NCI-H526 treated with DMSO at 0.1 percent for 48 hours (cell line): ENCODE measurements at places on chromosomes 3 and 15.

DNA sequence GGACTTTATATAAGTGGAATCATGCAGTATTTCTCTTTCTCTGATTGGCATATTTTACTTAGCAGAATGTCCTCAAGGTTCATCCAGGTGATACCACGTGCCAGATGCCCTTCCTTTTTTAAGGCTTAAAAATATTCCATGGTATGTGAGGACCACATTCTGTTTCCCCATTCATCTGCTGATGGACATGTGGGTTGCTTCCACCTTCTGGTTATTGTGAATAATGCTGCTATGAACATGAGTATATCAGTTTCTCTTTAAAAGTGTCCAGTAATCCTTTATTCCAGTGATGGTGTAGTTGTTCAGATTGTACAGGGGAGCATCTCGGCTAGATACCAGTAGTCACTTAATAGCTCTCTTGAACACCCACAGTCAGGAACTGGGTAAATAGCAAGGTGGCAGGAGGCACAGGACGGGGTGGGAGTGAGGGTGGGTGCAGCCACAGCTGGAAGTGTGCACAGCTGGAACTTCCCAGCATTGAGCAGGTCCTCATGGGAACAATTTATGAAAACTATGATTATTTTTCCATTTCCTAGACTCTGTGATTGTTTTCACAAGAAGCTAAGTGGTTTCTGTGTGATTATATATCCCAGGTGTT, 50.3 kb upstream of the ATG7 start:
- no peak for DNase-seq

GRCh38 chr15:65868546-65869125, 655 bp upstream of the RAB11A start:
- DNase-seq, result no peak

DNA sequence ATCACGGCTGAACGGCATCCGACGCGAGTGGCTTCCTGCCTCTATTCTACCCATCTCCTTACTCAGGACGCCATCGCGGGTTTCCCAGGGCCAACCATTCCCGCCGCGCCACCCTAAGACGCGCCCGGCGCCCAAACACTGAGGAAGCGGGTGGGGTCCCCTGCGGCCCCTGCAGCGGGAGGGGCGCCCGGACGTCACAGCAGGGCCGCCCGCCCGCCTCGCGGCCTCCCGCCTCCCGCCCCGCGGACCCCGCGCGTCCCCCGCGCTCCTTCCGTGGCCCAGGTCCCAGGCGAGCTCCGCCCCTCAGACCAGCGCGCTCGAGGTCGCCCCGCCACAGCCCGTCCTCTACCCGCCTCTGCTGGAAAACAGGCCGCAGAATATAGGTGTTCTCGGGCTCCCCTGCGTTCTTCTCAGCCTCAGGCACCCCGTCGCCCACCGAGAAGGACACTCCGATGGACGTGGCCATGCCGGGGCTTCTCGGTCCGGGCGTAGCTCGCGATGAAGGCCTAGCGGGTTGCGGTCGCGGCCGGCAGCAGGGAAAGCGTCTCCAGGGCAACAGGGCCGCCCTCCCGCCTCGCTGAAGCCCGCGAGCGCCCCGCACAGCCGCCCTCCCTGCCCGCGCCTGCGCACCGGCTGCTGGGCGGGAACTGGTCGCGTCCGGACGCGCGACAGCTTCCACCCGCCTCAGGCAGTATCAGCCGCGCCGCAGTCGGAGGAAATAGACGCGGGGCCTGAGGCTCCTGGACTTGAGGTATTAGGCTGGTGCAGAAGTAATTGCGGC, at the start of gene DYNLT2B:
TSS of gene DYNLT2B (minus strand) at position 554 of the 781 bp plus-strand sequence. CDS start at position 466, 88 bp downstream.
- DNase-seq, result peak; percentile 80

- DNase-seq, result no peak
Observed at GRCh38 chr15:83158393-83158792, 49.2 kb downstream of the HDGFL3 start.

DNA sequence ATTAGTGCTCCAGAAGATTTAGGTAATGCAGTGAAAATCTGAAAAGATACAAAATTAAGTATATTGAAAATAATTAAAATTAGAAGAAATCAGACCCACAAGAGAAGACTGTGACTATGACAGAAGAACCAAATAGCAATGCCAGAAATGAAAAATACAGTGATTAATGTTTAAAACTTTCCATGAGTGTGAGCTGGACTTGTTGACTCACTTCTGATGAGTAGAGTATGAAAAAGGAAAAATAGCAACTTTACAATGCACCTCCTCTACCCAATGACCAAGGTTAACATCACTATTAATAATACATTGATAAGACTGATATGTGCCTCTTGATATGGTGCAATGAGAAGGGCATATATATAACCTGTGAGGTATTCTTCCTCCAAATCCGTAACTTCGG, 39.3 kb upstream of the SLC22A13 start:
- DNase-seq, result no peak

DNA sequence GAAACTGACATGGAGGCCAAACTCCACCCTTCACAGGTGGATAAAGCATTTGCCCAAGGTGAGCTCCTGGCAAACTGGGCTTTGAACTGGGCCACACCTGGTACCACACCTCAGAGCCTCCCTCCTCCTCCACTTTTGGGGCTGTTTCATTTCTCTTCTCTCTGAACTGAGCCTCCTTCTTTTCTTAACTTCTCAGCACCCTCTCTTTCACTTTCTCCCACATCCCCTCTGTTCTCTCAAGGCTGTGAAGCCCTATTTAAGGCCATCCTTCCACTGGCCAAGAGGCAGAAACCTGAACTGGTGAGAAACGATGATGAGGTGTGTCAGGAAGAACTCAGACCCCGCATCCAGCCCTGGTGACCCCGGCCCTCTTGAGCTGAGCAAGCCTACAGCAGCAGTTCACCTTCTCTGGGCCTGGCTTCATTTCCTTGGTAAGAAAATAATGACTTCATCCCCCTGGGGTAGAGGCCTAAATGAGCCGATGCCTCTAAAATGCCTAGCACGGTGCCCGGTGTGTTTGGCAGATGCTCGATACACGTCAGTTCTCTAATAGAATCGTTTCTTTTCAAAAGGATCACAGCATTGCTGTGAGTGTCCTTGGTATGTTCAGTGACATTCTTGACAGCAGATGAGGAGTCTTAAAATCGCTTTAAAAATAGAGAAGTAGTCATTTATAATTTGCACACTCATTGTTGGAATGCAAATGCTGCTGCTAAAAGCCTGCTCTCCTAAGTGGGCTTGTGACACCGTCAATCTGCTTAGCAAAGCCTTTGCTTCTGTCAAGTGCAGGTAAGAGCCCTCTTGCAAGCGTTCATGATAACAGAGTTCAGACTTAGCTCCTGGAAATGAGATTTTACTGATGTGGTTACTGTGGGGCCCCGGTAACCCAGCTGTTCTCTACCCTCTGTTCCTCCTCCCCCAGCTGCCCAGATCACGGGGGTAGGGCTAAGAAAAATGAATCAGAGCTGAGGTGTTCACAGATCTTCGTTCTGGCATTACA, 97.7 kb upstream of the ATP2B2 start:
- no peak for DNase-seq

DNA sequence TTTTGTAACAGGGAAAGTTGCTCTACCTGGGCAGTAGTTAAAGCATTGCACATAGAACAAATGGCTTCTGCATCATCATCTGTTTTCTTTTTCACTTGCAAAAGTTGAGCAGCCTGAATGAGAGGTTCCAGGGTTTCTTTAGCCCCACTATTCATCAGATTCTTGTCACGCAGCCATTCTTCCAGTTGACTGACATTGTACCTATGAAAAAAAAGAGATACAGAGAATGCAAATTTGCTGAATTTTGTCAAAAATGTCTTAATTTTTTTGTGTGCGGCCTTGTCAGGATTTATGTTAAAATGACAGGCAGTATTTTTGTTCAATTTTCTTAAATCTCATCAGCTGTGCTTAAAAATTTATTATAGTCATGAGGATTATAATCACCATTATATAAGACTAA, 21.4 kb upstream of the MYO5C start:
- no peak for DNase-seq

GRCh38 chr15:61501815-61502389, 272.8 kb upstream of the RORA start:
- DNase-seq, result no peak

DNA sequence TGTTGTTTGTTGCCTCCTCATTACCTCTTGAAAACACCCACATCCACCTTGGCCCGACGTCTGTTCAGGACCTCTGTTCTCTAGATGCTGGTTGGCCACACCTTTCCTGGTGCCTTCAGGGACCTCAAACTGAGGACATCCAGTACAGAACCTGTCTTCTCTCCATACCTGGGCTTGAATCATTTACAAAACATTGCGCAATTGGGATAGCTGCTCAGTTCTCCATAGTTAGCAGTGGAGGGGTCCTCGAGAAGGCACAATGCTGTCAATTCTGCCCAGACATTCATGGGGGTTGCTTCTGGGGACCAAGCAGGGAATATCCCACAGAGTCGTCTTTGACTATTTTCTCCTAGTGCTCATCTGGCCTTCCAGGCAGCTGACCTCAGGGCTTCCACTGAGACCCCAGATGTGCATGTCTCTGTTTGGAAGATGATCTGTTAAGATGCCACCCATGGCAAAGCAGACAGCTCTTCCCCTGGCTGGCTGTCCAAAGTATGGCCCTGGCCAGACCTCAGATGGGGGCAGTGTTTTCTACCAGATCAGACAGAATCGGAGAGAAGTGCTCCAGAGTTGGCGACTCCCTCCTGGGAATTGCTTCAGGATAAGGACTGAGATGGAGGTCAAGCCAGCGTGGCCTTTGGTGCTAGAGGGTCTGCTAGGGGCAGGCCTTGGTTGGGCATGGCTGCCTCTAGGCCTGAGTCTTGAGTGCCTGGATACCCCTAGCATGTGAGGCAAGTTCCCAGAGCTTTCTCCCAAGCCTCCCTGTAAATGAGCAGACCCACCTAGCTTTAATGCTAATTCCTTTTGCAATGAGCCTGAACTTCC, 46.1 kb downstream of the CHCHD6 start:
- DNase-seq, result no peak

DNA sequence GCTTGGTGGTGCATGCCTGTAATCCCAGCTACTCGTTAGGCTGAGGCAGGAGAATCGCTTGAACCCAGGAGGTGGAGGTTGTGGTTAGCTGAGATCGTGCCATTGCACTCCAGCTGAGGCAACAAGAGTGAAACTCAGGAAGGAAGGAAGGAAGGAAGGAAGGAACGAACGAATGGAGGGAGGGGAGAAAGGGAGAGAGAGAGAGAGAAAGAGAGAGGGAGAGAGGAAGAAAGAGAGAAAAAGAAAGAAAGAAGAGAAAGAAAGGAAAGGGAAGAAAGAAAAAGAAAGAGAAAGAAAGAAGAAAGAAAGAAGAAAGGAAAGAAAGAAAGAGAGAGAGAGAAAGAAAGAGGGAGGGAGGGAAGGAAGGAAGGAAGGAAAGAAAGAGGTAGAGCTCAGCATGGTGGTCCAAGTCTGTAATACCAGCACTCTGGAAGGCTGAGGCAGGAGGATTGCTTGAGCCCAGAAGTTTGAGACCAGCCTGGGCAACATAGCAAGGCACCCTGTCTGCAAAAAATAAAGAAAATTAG, 81.9 kb downstream of the P2RY1 start:
- DNase-seq, result no peak

DNA sequence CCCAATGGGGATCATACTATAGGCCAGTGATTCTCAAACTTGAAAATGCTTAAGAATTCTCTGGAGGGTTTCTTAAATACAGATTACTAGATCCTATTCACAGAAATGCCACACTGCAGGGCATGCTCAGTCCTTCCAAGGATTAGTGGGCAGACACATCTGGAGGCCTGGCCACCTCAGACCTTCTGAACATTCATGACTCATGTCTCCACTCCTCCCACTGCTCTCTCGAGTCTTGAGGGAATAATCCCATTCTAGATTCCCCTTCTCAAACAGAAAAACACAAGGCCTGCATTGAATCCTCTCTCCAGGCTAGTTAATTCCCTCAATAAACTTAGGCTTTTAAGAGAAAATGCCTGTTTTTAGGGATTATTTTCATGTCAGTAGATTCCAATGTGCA, 22.1 kb downstream of the ZNF621 start:
- DNase-seq, result no peak

DNA sequence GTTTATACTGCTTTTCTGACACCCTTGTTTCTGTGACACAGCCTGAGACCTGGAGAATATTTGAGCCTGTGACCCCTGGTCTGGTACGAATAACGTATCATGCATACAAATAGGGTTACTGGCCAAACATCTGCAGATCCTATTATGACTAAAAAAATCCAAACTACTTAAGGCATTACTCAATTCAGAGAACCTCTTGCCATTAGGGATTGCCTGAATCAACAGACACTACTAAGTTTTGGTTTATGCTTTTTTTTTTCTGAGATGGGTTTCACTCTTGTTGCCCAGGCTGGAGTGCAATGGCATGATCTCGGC, 35.4 kb downstream of the OSBPL10 start:
- DNase-seq, result no peak
